ENCODE measurements at places on chromosomes 2 and 18.

- DNase-seq = no peak
These were observed 135.6 kb upstream of the SMIM21 start for GRCh38 chr18:75563150-75563549.

GRCh38 chr2:151983221-151983620 is 115.6 kb downstream of the CACNB4 start:
- DNase-seq = no peak

- DNase-seq = peak; percentile 56
These were observed 19.1 kb upstream of the FHL2 start for GRCh38 chr2:105417857-105418436.

- no peak for DNase-seq
These were observed 246.6 kb downstream of the EIPR1 start for GRCh38 chr2:3130889-3131635.

DNA sequence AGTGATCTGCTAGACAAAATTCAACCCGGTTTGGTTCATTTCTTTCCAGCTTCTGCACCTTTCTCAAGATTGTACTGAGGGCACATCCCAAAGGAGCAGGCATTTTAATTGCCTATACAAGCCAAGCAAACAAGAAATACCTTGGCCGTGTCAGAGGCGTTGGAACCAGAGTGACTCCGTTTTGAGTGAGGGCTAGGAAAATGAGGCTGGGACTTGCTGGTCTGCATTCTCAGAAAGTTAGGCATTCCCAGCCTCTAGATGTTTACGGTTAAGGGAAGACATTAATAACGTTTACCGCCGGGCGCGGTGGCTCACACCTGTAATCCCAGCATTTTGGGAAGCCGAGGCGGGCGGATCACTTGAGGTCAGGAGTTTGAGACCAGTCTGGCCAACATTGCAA is 1.5 kb upstream of the GEMIN6 start:
- DNase-seq = no peak

GRCh38 chr2:55033921-55034320 is 16.3 kb downstream of the RTN4 start:
- DNase-seq = no peak

- peak; percentile 91 for DNase-seq
These were observed 605.5 kb downstream of the EPHA4 start for GRCh38 chr2:220966636-220967035.

GRCh38 chr2:159968279-159968900 is 94.0 kb downstream of the PLA2R1 start:
- peak; percentile 41 for DNase-seq

GRCh38 chr18:49967636-49968313 is 154.4 kb upstream of the ACAA2 start:
- DNase-seq = no peak

GRCh38 chr2:215299337-215299859 is 12.5 kb upstream of the ATIC start:
- DNase-seq = no peak

DNA sequence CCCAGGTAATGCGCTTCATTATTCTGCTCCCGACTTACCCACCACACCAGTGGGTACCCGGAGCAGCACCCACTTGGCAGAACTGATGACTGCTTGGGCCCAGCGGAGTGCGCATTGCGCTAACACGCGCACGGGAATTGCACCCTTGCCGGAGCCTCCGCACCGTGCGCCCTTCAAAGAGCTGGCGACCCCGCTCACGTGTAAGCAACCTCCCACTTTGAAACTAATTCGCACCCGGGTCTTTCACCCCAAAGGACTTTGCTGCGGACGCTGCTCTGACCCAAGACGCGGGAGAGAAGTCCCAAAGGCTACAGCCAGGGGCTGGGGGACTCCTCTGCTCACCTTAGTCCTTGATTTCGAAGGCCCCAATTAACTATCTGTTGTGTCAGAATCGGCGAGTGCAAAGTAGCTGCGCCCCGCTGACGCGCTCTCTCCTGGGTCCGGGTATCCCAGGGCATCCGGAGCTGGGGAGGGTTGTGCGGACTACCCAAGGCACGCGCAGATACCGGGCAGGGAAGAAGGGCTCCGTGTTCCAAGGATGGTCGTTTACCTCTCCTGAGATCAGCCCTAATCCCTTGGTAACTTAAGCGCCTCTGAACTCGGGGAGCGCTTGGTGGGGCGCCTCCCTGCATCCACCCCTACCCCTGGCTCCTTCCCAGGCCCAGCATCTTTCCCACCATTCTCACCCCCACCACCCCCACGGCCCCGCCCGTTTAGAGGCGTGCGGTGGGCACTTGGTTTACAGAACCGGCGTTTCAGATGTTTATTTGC is 13.1 kb upstream of the SATB2 start:
- DNase-seq = no peak

DNA sequence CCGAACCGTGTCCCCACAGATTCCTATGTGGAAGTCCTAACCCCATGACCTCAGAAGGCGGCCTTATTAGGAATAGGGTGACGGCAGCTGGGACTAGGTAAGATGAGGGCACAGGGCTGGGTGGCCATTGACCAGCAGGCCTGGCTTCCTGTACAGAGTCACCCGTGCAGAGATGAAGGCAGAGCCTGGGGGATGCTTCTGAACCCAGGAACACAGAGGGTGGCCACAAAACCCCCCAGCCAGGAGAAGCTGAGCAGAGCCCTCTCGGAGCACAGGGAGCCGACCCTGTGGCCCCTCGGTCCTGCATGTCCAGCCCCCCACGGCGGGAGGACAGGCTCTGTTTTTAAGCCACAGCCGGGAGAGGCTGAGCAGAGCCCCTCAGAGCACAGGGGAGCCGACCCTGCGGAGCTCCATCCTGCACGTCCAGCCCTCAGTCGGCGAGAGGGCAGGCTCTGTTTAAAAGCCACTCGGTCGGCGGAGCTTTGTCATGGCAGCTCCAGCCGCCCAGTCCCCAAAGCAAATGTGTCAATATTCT is 2.7 kb downstream of the PDCD1 start:
- DNase-seq = no peak

DNA sequence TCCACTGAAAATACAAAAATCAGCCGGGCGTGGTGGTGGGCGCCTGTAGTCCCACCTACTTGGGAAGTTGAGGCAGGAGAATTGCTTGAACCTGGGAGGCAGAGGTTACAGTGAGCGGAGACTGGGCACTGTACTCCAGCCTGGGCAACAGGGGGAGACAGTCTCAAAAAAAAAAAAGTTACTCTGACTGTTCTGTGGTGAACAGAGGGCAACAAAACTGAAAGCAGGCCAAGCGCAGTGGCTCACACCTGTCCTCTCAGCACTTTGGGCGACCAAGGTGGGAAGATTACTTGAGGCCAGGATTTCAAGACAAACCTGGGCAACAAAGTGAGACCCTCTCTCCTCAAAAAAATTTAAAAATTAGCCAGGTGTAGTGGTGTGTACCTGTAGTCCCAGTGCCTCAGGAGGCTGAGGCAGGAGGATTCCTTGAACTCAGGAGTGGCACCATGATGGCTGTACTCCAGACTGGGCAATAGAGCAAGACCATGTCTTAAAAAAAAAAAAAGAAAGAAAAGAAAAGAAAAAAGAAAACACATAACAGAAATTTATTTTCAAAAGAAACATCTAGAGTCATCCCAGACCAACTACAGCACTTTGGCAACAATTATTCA is 13.6 kb upstream of the RTN4 start:
- DNase-seq = no peak

GRCh38 chr2:69750246-69750645 is 8.3 kb downstream of the ANXA4 start:
- DNase-seq = no peak

DNA sequence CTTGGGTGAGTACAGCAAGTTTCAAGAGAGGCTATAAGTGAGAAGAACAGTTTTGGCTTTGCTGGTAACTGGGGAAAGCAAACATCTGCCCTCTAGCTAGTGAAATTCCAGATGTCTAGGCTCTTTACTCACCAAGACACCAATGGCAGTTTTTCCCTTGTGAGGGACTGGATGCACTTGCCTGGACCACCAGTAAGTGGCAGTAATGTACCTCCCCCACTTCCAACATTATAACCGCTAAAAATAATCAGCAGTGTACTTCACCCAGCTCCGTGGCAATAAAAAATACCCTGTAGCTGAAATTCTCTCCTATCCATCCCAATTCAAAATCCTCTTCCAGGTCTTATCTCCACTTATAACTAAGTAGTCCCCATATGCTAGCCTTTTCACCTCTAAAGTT is 383.9 kb downstream of the ARHGAP15 start:
- DNase-seq = peak; percentile 75

- no peak for DNase-seq
These were observed 1.3 kb downstream of the KCTD1 start for GRCh38 chr18:26546875-26547645.

- DNase-seq = no peak
These were observed 25.2 kb upstream of the CASP10 start for GRCh38 chr2:201157694-201158093.

- no peak for DNase-seq
These were observed 37.2 kb upstream of the CDH19 start for GRCh38 chr18:66641056-66641455.

DNA sequence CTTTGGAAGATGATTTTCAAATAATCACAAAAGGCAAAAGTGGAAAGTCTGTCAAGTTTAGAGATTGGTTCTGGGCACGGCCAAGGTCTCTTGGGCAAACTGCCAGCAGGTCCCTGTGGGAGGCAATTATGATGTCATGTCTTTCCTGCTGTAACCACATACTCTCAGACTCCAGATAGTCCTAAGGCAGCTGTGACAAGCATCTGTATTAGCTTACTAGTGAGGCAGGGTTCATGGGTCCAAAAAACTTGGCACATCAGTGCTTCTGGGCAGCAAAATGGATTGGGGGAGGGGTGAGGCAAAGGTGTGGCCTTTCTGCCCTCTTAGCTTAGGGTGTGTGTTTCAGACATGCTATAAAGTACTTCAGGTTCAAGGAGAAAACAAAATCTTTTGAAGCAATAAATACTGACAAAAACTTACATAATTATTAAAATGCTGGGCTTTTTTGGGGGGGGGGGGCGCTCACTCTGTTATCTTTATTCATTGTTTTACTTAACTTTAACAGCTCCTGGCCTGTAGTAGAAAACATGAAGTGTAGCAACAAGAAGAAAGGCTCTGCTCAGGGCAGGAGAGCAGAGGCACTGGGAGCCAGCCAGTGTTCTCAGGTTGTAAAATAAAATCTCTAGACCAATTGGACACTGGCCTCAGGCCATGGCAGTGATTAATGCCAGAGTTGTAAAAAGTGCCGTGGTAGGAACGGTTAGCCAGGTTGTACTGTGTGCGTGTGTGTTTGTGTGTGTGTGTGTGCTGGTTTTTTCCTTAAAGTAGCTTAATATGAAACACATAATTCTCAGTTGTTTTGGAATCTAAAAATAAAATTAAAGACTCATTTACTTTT is 14.3 kb upstream of the TANC1 start:
- peak; percentile 89 for DNase-seq

GRCh38 chr2:165793161-165793778 is 777 bp downstream of the GALNT3 start:
- DNase-seq = no peak

- DNase-seq = no peak
These were observed 36.6 kb upstream of the METAP1D start for GRCh38 chr2:171963198-171963597.

DNA sequence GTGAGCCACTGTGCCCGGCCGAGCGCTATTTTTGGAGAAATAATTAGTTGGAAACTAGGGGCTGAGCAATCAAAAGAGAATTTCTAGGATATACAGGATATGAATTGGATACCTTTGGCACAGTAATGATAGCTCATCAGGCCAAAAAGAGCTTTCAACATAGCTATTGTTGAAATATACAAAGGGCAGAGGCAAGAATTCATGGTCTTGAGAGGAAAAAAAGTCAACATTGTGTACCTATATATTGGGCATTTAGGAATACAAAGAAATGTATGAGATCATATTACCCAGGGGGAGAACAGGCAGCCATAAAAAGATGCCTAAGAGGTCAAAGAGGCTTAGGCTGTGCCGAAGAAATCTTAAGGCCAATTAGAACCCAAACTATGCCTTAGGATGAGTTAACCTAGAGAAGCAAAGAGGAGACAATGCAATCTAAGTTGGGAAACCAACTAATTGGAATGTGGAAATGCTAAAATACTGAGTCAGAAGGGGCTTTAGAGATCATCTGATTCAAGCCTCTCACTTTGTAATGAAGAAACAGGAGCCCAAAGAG is 99.0 kb downstream of the RBBP8 start:
- peak; percentile 83 for DNase-seq

All from IMR-90 (cell line).